ENCODE measurements at places on chromosomes 1 and 21. TPM values are rescaled to one million over a fixed set of nuclear protein-coding genes. Genes with fewer than 3 reads are reported as not detected.

Gene CELA3B
- total RNA-seq, result not detected

- no peak for DNase-seq
- peaks cover 8% of the 10 kb centered on the region for H3K36me3 ChIP-seq
- no peaks in the 10 kb centered on the region for H3K4me1 ChIP-seq
- H3K27ac ChIP-seq, result peak overlapping the region; percentile 43
- no peak overlapping the region for H3K4me3 ChIP-seq
Measured at GRCh38 chr21:44670642-44671432, 4.1 kb upstream of the KRTAP12-2 start.

- DNase-seq, result no peak
- H3K27ac ChIP-seq, result no peak overlapping the region
- peak overlapping the region; percentile 54 for H3K4me3 ChIP-seq
- H3K36me3 ChIP-seq, result no peaks in the 10 kb centered on the region
- H3K27me3 ChIP-seq, result peaks cover 6% of the 10 kb centered on the region
Measured at GRCh38 chr1:29708796-29709703, 472.7 kb downstream of the PTPRU start.

- no peaks in the 10 kb centered on the region for H3K36me3 ChIP-seq
- peaks cover 20% of the 10 kb centered on the region for H3K4me1 ChIP-seq
- peaks cover 8% of the 10 kb centered on the region for H3K27me3 ChIP-seq
- H3K4me3 ChIP-seq, result peak overlapping the region; percentile 40
- no peak for DNase-seq
Measured at GRCh38 chr1:197269053-197269452, 1.0 kb downstream of the CRB1 start.
